ENCODE measurements at places on chromosomes 1 and 21. TPM values are rescaled to one million over a fixed set of nuclear protein-coding genes. Genes with fewer than 3 reads are reported as not detected.

The PRDM16 gene
- polyA plus RNA-seq: 3.0 TPM

GRCh38 chr1:50570066-50570468 is 146.8 kb upstream of the DMRTA2 start:
- H3K4me3 ChIP-seq: no peak overlapping the region
- DNase-seq: no peak
- no peak overlapping the region for H3K27ac ChIP-seq
- no peaks in the 10 kb centered on the region for H3K36me3 ChIP-seq

The TRIM45 gene
- polyA plus RNA-seq: 4.5 TPM

DNA sequence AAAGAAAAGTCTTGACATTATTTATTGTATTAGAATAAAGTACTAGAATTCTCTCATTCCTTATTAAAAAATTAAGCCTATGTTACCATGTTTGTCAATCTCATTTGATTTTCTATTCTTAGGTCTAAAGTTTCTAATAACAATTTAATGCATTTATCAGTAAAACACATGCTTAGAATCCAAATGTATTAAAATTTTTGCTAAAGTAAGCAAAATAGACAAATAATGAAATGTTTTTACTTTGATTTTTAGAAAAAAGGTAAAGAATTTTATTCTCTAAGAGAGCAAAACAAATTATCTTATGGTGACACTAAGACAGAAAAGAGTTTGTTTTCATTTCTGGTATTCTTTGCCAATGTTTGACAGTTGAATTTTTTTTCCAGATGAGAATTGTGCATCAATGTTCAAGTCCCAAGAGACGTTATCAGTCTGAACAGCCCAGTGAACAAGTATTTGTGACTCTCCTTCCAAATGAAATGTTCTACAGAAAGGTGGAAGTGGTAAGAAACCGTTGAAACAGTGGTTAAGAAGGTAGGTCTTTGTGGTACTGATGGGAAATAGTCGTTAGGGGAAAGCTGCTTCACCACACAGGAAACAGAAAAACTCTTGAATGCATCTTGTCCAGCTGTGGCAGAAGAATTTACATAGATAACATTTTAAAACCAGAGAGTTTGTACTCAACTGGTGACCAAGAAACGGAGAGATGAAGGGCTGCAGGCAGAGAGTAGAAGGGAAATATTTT is 402.5 kb downstream of the PTPRC start:
- H3K4me3 ChIP-seq: no peak overlapping the region
- no peaks in the 10 kb centered on the region for H3K36me3 ChIP-seq
- H3K4me1 ChIP-seq: no peaks in the 10 kb centered on the region
- no peak overlapping the region for H3K27ac ChIP-seq
- no peaks in the 10 kb centered on the region for H3K27me3 ChIP-seq
- DNase-seq: no peak

GRCh38 chr1:71656902-71657301 is 576.1 kb upstream of the ZRANB2 start:
- no peak overlapping the region for H3K4me3 ChIP-seq
- no peaks in the 10 kb centered on the region for H3K36me3 ChIP-seq
- no peak overlapping the region for H3K27ac ChIP-seq

DNA sequence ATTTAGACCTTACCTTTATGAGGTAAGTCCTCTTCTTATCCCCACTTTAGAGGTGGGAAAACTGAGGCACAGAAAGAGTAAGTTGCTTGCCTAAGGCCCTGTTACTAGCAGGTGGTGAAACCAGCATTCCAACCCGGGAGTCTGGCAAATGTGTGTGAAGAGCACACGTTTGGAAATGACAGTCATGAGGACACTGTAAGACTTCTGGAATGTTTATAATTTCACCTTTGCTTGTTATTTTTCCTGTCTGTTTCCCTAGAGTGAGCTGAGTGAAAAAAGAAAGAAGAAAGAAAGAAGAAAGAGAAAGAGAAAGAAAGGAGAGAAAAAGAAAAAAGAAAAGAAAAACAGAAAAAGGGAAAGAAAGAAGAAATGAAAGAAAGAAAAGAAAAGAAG is 21.2 kb upstream of the LGALS8 start:
- H3K4me3 ChIP-seq: no peak overlapping the region
- no peak for DNase-seq
- H3K4me1 ChIP-seq: no peaks in the 10 kb centered on the region
- no peaks in the 10 kb centered on the region for H3K36me3 ChIP-seq
- H3K27me3 ChIP-seq: no peaks in the 10 kb centered on the region

The CPT2 gene
- 57.7 TPM for polyA plus RNA-seq

GRCh38 chr1:112418099-112418892 is 22.3 kb downstream of the CTTNBP2NL start:
- H3K27me3 ChIP-seq: no peaks in the 10 kb centered on the region
- DNase-seq: no peak
- H3K4me3 ChIP-seq: no peak overlapping the region
- peaks cover 11% of the 10 kb centered on the region for H3K36me3 ChIP-seq
- no peaks in the 10 kb centered on the region for H3K4me1 ChIP-seq
- H3K27ac ChIP-seq: no peak overlapping the region

- DNase-seq: no peak
- no peak overlapping the region for H3K4me3 ChIP-seq
- H3K27me3 ChIP-seq: no peaks in the 10 kb centered on the region
- H3K36me3 ChIP-seq: no peaks in the 10 kb centered on the region
- H3K4me1 ChIP-seq: no peaks in the 10 kb centered on the region
- H3K27ac ChIP-seq: no peak overlapping the region
Observed at GRCh38 chr1:197869490-197870077, 32.8 kb upstream of the C1orf53 start.

The PARP1 gene
- 37.9 TPM for polyA plus RNA-seq

DNA sequence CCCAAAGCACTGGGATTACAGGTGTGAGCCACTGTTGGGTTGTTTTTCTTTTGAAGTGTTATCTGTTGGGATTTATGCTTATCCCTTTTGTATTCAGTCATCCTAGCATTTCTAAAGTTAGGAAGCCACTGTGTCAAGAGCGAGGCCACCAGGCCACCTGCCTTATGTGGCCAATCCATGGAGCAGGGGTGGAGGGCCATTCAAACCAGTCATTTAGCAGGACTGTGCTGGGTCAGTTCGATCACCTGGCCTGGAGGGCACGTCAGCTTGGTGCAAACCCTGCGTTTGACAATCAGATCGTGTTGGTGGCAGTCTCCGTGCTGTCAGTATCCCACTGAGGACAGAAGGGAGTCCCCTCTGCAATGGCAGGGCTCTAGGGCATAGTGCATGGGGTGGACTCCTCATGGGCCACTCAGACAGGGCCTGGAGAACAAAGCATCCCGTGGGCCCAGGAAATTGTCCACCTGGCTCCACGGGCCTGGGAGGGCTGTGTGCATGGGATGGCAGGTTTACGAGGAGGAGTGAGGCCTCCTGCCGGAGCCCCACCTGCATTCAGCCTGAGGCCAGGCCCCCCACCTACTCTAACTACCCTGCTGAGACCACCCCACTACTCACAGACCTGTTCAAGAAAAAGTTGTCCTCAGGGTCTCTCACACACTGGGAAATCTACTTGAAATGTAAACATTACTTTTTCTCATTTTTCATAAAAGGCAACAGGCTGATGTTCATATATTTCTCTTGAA is 242.3 kb downstream of the SDCCAG8 start:
- H3K27ac ChIP-seq: no peak overlapping the region
- H3K4me3 ChIP-seq: no peak overlapping the region
- no peaks in the 10 kb centered on the region for H3K27me3 ChIP-seq
- H3K4me1 ChIP-seq: peaks cover 2% of the 10 kb centered on the region
- no peak for DNase-seq

- no peak overlapping the region for H3K27ac ChIP-seq
- DNase-seq: peak; percentile 19
- H3K4me3 ChIP-seq: no peak overlapping the region
- no peaks in the 10 kb centered on the region for H3K4me1 ChIP-seq
Observed at GRCh38 chr1:60510162-60510561, 436.6 kb upstream of the C1orf87 start.

DNA sequence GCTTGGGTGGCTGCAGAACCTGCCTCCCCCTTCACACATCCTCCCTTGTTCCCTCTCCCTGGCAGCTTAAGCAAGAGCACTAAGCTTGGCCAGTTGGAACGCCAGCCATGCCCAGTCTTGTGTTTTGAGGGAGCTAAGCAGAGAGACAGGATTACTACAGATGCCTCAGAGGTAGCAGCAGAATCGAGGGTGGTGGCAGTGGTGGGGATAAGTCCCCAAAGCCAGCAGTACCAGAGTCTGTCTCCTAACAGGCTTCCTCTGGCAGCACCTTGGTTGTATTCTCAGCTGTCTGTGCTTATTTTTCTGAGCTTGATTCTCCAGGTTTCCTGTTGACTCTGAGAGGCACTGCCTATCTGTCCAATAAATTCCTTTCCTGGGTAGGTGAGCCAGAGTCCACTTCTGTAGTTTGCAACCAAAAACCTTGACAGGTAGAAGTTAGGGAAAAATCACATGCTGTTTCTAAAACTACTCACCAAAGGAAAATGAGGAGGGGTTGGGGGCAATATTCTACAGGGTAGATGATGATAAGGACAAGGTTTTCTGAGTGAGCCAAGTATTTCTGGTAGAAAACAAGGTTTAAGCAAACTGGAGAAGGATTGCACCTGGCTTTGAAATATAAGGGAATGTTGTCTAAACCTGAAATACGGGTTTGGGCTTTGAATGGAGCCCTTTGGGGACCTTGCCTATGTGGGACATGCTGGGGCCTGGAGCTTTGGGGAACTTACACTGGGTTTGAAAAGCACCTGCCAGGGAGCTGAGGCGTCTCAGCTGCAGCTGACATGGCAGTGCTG is 100.8 kb downstream of the PBX1 start:
- H3K4me3 ChIP-seq: no peak overlapping the region
- DNase-seq: peak; percentile 77
- H3K36me3 ChIP-seq: no peaks in the 10 kb centered on the region
- peaks cover 16% of the 10 kb centered on the region for H3K4me1 ChIP-seq
- H3K27ac ChIP-seq: peak overlapping the region; percentile 14

- no peak for DNase-seq
- H3K27me3 ChIP-seq: no peaks in the 10 kb centered on the region
- no peaks in the 10 kb centered on the region for H3K36me3 ChIP-seq
- peaks cover 20% of the 10 kb centered on the region for H3K4me1 ChIP-seq
- no peak overlapping the region for H3K27ac ChIP-seq
Observed at GRCh38 chr1:51664421-51665240, 47.7 kb downstream of the OSBPL9 start.

- peaks cover 7% of the 10 kb centered on the region for H3K4me1 ChIP-seq
- no peaks in the 10 kb centered on the region for H3K27me3 ChIP-seq
- no peak overlapping the region for H3K4me3 ChIP-seq
- DNase-seq: no peak
- no peaks in the 10 kb centered on the region for H3K36me3 ChIP-seq
Observed at GRCh38 chr1:56169856-56170255, 409.5 kb downstream of the PLPP3 start.

DNA sequence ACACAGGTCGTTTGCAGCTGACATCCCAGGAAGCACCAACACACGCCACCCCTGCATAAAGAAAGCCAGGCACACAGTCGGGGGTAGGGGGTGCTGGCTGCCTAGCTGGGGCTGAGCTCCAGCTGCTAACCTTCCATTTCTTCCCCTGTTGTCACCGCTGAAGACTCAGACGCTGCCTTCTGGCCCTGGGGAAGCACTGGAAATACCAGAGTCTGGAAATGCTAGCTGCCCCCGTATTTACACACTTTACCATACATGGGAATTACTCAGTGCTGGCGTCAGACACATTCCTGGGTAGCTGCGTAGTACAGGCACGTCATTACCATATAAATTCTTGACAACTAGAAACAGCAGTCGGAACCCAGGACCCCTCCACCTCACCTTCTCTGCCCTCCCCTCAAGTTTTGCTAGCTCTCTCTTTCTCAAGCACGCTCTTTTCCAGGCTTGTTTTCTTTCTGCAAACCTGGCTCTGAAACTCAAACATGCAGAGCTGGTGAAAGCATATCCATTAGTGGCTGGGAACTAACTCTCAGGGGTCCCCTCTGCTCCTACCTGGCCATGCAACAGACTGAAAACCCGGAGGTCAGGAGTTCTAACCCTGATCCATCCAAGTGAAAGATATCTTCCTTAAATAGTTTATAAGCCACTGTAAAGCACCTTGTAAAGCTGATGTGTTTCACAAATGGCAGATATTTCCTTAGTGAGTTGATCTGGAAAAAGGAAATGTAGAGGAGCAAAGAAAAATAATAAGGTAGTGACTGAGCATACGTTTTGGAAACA is 3.3 kb downstream of the CSRP1 start:
- H3K4me3 ChIP-seq: peak overlapping the region; percentile 7
- no peaks in the 10 kb centered on the region for H3K36me3 ChIP-seq
- peak overlapping the region; percentile 92 for H3K27ac ChIP-seq
- no peaks in the 10 kb centered on the region for H3K27me3 ChIP-seq

The GPR25 gene
- polyA plus RNA-seq: not detected

GRCh38 chr1:201059871-201060555 is 36.5 kb upstream of the KIF21B start:
- H3K27ac ChIP-seq: no peak overlapping the region
- H3K27me3 ChIP-seq: no peaks in the 10 kb centered on the region
- no peak for DNase-seq

The SAMD11 gene
- polyA plus RNA-seq: 13.3 TPM

GRCh38 chr1:154697710-154698109 is 89.7 kb upstream of the ADAR start:
- H3K36me3 ChIP-seq: no peaks in the 10 kb centered on the region
- no peaks in the 10 kb centered on the region for H3K4me1 ChIP-seq
- no peak overlapping the region for H3K27ac ChIP-seq
- no peak for DNase-seq
- H3K27me3 ChIP-seq: no peaks in the 10 kb centered on the region

The CELA3B gene
- polyA plus RNA-seq: not detected

The SCAF4 gene
- 7.4 TPM for polyA plus RNA-seq

DNA sequence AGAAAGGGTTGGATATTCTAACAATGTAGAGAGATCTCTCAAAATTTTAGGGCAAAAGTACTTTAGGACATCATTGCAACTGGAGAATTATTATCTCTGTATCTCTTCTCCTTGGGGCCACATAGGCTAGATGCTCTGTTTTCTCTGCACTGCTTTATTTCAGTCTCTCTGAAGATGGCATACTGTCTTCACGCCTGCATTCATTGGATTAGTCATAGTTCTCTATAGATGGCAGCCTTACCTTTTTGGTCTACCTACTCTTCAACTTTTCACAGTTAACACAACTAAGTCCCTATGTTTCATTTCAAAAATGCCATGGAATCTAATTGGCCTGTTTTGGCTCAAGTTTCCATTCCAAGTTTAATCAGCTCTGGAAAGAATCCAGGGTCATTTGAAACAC is 1623.3 kb upstream of the B3GALT2 start:
- no peaks in the 10 kb centered on the region for H3K4me1 ChIP-seq
- no peaks in the 10 kb centered on the region for H3K36me3 ChIP-seq
- DNase-seq: no peak
- no peak overlapping the region for H3K27ac ChIP-seq
- no peaks in the 10 kb centered on the region for H3K27me3 ChIP-seq
- H3K4me3 ChIP-seq: no peak overlapping the region

DNA sequence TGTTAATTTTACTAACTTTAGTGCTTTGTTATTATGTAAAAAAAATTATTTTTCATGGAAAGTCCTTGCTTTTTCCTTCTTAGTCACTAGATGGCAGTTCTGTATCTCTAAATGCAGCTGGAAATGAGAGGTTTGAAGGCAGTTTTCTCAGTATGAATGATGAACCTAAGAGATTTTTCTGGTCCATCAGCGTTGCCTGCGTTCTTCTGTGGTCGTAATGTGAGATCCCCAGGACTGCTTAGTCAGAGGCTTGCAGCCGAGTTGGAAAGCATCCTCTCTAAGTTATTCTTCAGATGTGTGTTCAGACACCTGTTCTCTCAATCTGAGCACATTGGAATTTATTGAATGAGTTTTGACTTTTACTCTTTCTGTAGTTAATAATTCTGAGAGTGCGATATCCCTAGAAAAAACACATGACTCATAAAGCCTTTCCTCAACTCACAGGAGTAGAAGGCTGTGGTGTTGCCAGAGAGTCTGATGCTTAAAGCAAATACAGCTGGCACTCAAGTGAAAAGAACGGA is 99.3 kb downstream of the FMN2 start:
- H3K36me3 ChIP-seq: no peaks in the 10 kb centered on the region
- H3K4me3 ChIP-seq: no peak overlapping the region
- no peak overlapping the region for H3K27ac ChIP-seq
- peak; percentile 18 for DNase-seq
